Endodermal cell (in vitro differentiated cells): ENCODE measurements at places on chromosomes 16 and 17. TPM values are rescaled to one million over a fixed set of nuclear protein-coding genes. Genes with fewer than 3 reads are reported as not detected.

DNA sequence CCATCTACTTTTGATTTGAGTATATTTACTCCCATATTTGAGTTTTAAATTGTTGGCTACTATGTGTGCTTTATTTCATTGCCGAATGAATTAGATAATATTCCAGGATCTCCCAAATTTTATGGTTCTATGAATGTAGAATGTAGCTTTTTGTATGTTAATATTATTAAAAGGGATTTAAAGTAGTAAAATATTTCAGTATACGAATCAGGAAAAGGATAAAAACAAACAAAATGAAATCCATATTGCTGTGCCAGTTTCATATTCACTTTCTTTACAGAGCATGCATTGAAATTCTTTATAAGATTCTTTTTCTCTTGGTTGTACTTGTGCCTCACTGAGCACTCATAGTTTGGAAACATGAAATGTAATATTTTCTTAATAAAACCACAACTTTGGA is 155.1 kb downstream of the CHD9 start:
- no peak for DNase-seq

DNA sequence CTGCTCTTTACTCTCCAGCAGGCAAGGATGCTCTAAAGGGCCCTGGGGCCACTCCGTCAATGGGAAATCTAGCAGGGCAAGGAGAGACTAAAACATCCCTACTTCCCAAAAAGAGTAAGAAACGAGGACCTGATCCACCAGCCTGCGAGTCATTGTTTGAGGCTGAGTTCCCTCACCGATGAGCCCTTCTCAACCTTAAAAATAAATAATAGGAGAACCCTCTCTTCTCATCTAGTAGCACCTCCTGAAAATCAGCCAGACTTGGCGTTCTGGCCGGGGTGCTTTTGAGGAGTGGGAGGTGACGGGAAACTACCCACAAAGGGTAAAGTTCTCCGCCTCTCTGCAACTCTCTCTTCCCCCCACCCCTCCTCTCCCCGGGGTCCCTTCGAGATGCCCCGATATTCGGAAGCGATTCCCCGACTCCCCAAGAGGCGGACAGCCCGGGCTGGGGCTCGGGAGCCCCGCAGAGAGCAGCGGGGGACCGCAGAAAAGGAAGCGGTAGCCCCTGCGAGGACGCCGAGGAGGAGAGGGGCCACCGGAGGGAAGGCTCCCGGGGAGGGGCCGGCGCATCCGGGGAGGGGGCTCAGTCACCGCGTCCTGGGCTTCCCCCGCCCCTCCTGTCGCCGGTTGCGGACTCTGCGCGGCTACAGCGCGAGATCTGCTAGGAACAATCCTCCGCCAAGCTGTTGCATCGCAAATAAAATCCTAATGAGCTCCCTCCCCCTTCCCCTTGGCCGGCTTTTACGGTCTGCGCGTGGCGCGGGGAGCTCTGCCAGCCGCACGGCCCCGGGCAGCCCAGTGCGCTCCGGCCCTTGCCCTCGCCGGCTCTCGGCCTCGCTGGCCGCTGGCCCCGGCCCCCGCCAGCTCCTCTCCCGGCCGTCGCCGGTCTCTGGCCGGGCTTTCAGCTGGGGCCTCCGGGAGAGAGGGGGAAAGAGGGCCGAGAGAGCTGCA is 1.3 kb downstream of the HOXB9 start:
- DNase-seq, result peak; percentile 87

- DNase-seq, result no peak
Observed at GRCh38 chr16:57324749-57325148, 33.8 kb upstream of the CCL22 start.

GRCh38 chr17:66929591-66929990 is 34.9 kb upstream of the CACNG4 start:
- peak; percentile 25 for DNase-seq

SF3B3 gene
- 347 to 484 TPM (median 460 TPM) in 3 replicates for total RNA-seq

MILR1 gene
- total RNA-seq, result 0.80 to 1.2 TPM in 2 of 3 replicates, not detected in the other
